Activated naive CD4-positive, alpha-beta T cell treated with anti-CD3 and anti-CD28 coated beads, Interleukin-2, amount 50 U/mL, for 72 hours (primary cell): ENCODE measurements at places on chromosomes 12 and 14.

GRCh38 chr14:101456246-101457175, 104.8 kb upstream of the DIO3 start:
- DNase-seq: no peak

DNA sequence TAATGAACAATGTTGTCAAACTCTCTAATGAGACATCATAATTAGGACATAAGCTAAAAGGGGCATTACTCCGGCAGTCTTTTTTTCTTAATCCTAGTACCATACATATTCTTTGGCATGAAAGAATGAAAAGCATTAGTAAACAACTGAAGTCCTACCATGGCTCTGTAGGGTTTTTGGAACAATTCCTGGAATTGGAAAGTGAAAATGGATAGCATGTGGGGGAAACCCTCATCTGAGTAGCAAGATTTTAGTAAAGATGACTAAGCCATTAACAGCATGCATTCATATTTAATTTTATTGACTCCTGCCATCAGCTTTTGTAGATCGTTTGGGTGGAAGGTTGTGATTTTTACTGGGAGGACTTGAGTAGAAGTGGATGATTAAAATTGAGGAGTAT, 216.2 kb upstream of the PDZRN4 start:
- no peak for DNase-seq

GRCh38 chr12:106044773-106045172, 94.0 kb downstream of the NUAK1 start:
- no peak for DNase-seq

- no peak for DNase-seq
Observed at GRCh38 chr14:78709795-78710557, 539.8 kb downstream of the NRXN3 start.
